ENCODE measurements at places on chromosomes 13 and 19.

DNA sequence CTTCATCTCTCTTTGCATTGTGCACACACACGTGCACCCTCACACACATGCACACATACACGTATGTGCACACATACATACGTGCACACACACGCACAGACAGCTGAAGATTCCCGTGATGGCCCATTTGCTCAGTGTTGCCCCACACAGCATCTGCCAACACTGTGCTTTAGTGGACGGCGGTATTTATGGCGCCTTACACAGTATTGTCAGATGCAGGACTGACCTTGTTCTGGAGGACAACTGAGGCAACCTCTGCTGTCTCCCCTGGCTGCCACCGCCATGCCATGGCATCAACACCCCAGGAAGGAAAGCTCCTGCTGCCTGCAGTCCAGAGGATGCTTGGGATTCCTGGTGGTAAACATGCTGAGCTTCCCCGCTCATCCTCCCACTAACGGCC, 316.4 kb downstream of the TEX29 start:
- DNase-seq = no peak

- no peak for DNase-seq
These were observed 113.3 kb downstream of the RAB20 start for GRCh38 chr13:110448230-110448629.

GRCh38 chr13:37869756-37870488, at the start of gene TRPC4:
TRPC4 (minus strand) TSS chr13:37869772; CDS start chr13:37783333, 86,439 bp downstream.
- DNase-seq = no peak

DNA sequence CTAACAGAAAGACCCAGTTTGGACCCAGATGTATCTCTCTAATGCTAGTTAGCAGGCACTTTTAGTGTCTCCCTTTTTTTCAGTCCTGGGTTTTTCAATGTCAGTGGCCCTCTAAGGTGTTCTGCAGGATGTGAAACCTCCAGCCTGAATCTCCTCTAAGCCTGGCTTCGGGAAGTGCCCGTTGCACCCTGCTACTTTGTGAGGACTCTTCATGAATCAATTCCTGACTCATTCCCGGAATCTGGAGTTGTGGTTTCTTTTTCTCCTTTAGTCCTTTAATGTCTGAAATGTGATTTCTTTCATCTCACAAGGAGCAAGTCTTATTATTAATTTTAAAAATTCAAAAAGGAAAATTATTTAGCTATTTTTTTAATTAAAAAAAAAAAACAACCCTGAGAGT, 116.0 kb downstream of the ZNF536 start:
- DNase-seq = no peak

- DNase-seq = no peak
These were observed 16.2 kb downstream of the EVI5L start for GRCh38 chr19:7846155-7846646.

- no peak for DNase-seq
These were observed 14.8 kb upstream of the MTUS2 start for GRCh38 chr13:28805193-28805819.

DNA sequence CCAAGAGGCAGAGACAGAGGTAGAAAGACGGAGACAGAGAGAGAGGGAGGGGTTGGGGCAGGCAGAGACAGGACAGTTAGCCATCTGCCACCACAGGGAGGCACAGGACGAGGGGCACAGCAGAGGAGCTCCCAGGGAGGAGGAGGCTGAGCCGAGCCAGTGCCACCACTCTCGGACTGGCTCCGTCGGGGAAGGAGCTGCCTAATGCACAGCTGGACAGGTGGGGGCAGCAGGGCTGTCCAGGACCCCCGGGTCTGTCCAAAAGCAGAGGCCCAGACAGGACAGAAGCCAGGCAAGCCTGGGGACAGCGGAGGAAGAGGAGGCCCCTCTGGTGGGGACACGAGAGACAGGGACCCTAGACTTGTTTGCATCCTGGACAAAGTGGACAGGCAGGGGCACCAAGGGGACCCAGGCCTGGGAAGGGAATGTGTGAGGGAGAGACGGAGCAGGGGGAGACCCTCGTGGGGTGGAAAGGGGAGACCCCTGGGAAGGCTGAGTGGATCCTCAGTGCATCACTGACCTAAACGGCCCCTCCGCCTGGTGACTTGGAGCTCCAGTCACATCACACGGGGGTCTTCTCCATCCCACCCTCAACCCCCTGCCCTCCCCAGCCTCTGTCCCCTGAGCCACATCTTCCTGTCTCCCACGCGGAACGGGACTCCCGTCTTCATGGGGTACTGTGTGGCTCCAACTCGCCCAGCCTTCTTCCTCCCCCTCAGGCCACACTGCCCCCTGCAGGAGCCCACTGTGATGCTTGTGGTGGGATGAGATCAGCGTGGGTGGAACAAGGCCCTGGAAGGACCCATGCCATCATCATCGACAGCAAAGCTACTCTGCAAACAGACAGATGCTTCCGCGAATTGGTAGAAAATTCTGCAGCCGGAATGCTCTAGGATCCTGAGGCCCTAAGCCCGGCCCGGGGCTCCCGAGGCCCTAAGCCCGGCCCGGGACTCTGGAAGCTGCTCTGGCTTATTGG, 915 bp downstream of the F10 start:
- no peak for DNase-seq

- no peak for DNase-seq
These were observed 1984.4 kb downstream of the OLFM4 start for GRCh38 chr13:55013051-55013450.

DNA sequence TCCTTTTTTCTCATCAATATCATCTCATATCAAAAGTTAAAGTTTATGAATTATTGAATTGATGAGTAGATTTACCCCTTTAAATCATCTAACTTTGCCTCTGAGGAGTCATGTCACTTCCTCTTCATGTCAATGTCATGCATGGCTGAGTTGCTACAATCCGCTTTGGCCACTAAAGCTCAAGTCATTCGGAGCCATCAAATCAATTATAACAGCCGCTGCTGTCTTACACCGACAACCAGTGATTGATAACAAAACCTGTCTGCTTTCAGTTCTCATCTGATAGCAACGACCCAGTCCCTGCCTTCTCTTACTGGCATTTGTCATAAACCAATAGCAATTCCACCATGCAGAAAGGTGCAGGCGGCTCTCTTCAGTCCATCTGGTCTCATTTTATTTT, 429.3 kb downstream of the DIAPH3 start:
- DNase-seq = no peak

- peak; percentile 94 for DNase-seq
These were observed 7.3 kb upstream of the PTPRH start for GRCh38 chr19:55216461-55217198.

All from inflammatory macrophage (primary cell).